ENCODE measurements at places on chromosomes 3 and 15.

DNA sequence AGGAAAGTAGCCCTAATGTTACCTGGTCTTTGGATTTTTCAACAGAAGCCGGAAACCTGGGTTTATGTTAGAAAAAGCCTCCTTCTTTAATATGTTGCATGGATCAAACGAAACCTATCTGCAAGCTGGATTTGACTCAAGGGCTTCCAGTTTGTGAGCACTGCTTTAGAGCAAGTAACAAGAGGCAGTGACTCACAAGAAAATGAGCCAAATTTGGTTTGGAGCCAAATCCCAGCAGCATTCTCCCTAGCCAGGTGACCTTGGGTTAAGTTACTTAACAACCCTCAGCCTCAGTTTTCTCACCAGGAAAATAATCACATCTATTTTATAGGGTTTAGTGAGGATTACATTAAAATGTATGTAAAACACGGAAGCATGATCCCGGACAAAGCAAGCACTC is 215.2 kb upstream of the PRICKLE2 start:
- DNase-seq = peak; percentile 36

GRCh38 chr3:123597561-123597960 is 12.7 kb upstream of the HACD2 start:
- DNase-seq = no peak

GRCh38 chr3:87503900-87504498 is 227.6 kb upstream of the POU1F1 start:
- DNase-seq = peak; percentile 60

- DNase-seq = no peak
Measured at GRCh38 chr3:178810181-178810580, 261.4 kb downstream of the ZMAT3 start.

DNA sequence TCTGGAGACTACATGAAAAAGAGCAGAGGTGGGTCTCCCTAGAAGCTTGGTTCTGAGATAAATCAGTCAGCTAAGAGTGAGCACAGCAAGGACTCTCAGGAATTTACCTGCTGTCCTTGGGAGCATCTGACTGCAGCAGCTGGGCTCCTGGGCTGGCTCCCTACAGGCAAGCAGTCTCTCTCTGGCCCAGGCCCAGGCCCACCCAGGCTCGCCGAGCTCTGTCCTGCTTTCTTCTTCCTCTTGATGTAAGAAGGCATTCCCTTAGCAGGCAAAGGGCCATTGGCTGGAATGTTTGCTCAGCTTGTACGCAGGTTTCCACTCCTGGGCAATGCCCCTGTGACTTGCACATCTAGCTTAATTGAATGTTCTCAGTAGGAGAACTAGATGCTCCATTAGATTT is 4.3 kb upstream of the RBP2 start:
- DNase-seq = no peak

DNA sequence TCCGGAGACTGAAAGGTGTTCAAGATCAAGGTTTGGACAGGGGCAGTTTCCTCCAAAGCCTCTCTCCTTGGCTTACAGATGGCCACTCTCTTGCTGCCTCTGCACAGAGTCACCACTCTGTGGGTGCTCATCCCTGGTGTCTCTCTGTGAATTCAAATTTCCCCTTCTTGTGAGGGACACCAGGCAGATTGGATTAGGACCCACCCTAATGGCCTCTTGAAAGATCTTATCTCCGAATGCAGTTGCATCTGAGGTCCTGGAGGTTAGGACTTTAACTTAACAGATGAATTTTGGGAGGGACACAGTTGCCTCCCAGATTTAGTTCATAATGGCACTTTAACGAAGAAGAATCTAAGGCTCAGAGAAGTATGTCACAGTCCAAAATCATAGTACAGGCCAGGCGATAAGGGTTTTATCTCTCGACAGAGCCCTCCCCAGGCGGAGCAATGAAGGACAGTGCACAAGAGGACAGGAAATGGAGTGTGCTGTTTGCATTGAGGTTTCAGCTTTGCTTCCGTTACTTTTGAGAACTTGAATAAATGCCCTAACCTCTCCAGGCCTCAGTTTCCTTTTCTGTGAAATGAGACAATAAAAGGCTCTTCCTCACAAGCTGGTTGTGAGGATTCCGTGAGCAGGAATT is 38.9 kb upstream of the KIF23 start:
- DNase-seq = no peak

- DNase-seq = peak; percentile 54
Measured at GRCh38 chr3:73271-73670, 123.3 kb upstream of the CHL1 start.

GRCh38 chr3:195032955-195033354 is 238.0 kb downstream of the XXYLT1 start:
- no peak for DNase-seq

DNA sequence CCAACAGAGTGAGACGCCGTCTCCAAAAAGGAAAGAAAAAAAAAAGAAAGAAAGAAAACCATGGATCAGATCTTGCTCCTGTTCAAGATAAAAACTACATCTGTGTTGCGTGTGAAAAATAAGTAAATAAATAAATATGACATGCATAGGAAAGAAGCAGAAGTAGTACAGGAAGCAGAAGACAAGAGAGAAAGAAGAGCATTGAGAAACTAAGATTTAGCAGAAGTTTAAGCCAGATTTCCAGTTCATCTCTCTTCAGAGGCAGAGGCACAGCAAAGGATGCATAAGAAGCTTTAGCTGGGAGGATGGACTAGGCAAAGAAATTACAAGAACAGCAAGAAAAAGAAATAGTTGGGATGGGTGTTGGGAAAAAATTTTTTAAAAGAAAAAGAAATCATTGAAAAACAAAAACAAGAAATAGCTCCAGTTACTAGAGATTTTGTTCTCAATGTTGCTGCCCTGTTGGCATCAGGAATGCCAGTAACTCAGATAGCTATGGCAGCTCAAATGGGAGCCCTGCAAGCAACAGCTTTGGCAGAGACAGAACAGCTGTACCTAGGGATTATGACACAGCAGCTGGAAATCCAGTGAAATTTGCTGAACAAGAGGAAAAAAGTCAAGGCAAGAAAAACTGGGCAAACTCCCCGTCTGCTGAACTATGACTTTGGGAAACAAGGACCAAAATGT is 17.3 kb downstream of the AP3S2 start:
- no peak for DNase-seq

DNA sequence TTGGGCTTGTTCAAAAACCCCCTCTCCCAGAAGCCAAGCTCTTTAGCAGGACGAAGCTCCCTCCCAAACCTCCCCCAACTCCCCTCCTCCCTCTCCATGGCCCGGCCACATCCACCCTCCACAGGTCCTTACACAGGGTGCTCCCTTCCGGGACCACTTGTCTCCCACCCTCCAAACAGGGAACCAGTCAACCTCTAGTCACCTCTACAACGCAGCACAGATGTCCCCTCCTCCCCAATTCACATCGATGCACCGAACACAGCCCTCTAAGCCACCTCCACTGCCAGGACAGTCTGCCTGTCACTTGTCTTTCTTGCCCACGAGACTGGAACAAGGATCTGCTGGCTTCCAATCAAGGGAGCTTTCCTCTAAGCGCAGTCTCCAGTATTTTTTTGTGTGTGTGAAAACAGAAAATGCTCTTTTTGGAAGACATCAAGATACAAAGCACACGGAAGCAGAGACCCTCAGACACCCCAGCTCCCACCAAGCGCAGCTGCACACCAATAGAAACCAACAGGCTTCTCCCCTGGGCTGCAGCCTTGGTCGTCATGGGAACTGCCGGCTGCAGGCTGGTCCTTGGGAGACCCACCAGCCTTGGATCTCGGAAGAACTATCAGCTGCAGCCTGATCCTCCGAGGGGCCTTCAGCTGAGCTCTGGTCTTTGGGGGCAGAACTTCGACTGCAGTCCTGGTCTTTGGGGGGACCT is 26.5 kb downstream of the IQSEC1 start:
- no peak for DNase-seq

- DNase-seq = no peak
Measured at GRCh38 chr3:166879661-166880060, 500.4 kb downstream of the ZBBX start.

DNA sequence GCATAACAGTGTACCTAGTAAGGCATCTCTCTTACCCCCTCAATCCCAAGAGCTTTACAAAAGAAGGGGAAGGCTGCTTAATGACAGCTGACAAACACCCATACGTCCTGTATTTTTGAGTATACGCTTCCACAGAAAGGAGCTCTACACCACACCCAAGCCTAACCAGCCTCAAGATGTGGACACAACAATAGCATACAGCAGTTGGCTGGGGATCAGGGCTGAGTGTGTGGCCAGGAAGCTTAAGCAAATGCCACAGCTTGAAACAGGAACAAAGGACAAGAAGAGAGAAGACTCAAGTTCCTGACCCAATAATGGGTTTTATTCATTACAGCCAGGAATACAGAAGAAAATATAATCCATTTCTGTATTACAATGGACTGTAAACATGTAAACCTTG is 6.9 kb downstream of the HEXA start:
- peak; percentile 44 for DNase-seq

Data from pons (tissue), 1 donor.